ENCODE measurements at places on chromosomes 5 and 9. TPM values are rescaled to one million over a fixed set of nuclear protein-coding genes. Genes with fewer than 3 reads are reported as not detected.

DNA sequence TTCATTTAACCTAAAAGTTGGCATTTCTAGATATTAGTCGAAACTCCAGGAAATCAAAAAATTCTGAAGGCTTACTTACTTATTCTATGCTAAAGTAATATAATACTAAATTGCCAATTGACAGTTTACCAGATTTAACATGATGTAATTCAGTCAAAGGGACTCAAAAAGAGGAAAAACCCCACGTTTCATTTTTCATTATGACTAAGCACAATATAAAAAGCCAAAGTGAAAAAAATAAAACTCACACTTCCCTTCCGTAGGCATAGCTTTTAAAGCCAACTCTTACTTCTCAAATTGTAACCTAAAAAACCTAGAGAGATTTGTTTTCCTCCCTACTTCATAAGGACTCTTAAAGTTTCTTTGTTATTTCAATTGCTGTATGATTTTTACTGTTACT, 146.6 kb downstream of the RAPGEF6 start:
- no peak overlapping the region for H3K4me3 ChIP-seq
- DNase-seq, result no peak
- no peaks in the 10 kb centered on the region for H3K27me3 ChIP-seq

DNA sequence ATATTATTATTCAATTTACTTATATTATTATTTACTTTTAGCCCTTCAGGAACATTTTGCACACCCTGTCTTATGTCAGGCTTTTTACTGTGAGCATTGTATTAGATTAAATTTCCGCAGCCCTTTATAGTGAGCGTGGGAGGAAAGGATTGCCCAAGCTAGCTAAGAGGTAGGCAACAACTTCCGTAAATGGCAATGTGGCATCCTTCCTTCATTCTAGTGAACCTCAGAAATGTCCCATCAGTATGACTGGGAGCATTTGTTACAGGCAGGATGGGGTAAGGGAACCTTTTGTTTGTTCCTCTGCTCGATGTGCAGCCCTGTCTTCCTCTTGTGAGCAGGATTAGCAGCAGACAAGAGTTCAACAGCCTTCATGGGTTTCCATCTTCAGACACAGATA, 6.2 kb upstream of the CD180 start:
- H3K4me3 ChIP-seq, result no peak overlapping the region
- no peaks in the 10 kb centered on the region for H3K27me3 ChIP-seq
- no peaks in the 10 kb centered on the region for H3K4me1 ChIP-seq
- no peak for DNase-seq
- no peak overlapping the region for H3K27ac ChIP-seq
- no peaks in the 10 kb centered on the region for H3K36me3 ChIP-seq

DNA sequence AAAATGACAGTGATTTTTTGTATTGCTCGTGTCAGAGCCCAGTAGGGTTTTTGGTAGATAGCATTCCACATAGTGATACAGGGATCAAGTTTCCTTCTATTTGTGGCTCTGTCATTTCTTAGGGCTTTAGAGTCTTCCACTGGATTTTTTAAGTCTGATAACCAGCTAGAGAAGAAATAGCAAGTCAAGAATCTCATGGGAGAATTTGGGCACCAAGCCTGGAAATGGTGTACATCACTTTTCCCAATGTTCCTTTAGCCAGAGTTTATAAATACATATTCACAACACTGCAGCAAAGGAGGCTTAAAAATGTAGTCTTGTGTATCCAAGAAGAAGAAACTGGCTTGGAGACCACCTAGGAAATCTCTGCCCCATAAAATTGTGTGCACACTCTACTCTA, 647.1 kb upstream of the KLF4 start:
- H3K36me3 ChIP-seq, result no peaks in the 10 kb centered on the region
- H3K27ac ChIP-seq, result no peak overlapping the region
- no peak for DNase-seq
- H3K4me1 ChIP-seq, result peaks cover 1% of the 10 kb centered on the region
- no peaks in the 10 kb centered on the region for H3K27me3 ChIP-seq

- H3K27ac ChIP-seq, result no peak overlapping the region
- no peaks in the 10 kb centered on the region for H3K27me3 ChIP-seq
- H3K4me3 ChIP-seq, result no peak overlapping the region
- H3K36me3 ChIP-seq, result no peaks in the 10 kb centered on the region
- H3K4me1 ChIP-seq, result peaks cover 4% of the 10 kb centered on the region
- DNase-seq, result no peak
Observed at GRCh38 chr9:125470767-125471580, 209.3 kb downstream of the GAPVD1 start.

- no peak overlapping the region for H3K27ac ChIP-seq
- no peaks in the 10 kb centered on the region for H3K27me3 ChIP-seq
- H3K4me1 ChIP-seq, result no peaks in the 10 kb centered on the region
- no peak overlapping the region for H3K4me3 ChIP-seq
Observed at GRCh38 chr9:87292449-87293191, 205.0 kb upstream of the DAPK1 start.

CDKN2B gene
- 5.4 TPM for total RNA-seq

INPP5E gene
- 22.7 TPM for total RNA-seq
